HEK293T (cell line): ENCODE measurements at places on chromosomes 6 and 20.

- no peak for DNase-seq
Measured at GRCh38 chr20:53891306-53891894, 179.0 kb downstream of the BCAS1 start.

GRCh38 chr20:31516651-31517050 is 2.4 kb downstream of the HM13 start:
- no peak for DNase-seq

GRCh38 chr6:22068561-22069305 is 228.1 kb downstream of the PRL start:
- DNase-seq, result no peak

GRCh38 chr6:80472271-80472670 is 365.8 kb downstream of the BCKDHB start:
- no peak for DNase-seq

DNA sequence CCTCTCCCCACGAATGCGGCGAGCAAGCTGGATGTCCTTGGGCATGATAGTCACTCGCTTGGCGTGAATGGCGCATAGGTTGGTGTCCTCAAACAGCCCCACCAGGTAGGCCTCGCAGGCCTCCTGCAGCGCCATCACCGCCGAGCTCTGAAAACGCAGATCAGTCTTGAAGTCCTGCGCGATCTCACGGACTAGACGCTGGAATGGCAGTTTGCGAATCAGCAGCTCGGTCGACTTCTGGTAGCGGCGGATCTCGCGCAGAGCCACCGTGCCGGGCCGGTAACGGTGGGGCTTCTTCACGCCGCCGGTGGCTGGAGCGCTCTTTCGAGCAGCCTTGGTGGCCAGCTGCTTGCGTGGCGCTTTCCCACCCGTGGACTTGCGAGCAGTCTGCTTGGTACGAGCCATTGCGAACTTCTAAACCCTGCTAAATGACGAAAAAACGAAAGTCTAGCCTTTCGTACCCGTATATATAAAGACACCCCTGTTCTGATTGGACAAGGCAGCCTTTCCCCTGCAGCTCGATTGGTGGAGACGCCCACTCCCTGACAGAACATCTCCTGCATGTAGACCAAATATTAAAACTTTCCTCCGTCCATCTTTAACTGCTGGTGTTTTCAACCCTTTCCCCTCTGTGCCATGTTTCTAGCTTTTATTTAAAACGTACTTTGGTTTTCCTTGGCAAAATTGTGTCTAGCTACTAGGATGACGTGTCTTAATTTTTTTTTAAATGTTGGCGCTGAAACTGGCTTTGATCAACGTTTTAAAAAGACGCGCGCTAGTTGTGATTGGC is 109.8 kb downstream of the HFE start:
- no peak for DNase-seq

- DNase-seq, result no peak
Measured at GRCh38 chr20:58127701-58128111, 100.7 kb downstream of the ANKRD60 start.

DNA sequence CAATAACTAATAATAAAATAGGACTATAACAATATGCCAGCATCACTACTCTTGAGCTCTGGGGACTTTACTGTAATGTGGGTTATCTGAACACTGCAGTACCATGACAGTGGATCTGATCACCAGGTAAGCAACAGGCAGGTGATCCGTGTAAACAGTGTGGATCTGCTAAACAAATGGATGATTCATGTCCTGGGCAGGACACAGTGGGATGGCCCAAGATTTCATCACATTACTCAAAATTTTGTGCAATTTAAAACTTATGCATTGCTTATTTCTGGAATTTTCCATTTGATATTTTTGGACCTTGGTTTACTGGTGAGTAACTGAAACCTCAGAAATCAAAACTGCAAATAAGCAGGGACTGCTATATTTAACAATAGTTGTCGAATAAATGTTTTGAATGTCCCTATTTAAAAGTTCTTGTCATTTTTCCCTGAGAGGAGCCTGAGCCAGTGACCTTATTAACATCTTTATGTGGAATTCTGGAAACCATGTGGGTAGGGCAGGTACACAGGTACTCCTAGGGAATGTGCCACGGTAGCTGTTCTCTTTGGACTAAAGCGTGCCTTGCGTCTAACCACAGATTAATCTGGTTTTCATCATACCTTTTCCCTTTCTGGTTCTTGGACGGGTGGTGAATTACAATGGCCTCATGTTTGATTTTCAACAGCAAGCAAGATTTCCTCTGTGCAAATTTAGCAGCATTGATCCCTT is 214.5 kb upstream of the SASH1 start:
- DNase-seq, result no peak

GRCh38 chr6:79071547-79071946 is 6.5 kb downstream of the PHIP start:
- DNase-seq, result no peak

DNA sequence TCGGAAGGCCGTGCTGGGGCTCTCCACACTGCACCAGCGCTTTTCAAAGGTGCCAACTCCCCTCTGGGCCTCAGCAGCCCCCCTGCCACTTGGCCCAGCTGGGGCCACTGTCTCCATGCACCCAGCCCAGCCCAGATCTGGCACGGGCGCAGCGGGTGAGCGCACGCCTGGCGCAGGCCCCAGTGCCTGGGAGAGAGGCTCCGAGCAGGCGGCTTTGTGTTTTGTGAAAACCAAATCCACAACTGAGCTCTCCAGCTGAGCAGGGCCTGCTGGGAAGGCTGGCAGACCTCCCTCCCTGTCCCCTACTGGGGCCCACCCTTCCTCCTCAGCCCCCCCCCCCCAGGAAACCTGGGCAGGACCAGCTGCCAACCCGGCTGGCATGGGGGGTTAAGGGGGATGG is 17.0 kb downstream of the MDGA1 start:
- DNase-seq, result no peak

DNA sequence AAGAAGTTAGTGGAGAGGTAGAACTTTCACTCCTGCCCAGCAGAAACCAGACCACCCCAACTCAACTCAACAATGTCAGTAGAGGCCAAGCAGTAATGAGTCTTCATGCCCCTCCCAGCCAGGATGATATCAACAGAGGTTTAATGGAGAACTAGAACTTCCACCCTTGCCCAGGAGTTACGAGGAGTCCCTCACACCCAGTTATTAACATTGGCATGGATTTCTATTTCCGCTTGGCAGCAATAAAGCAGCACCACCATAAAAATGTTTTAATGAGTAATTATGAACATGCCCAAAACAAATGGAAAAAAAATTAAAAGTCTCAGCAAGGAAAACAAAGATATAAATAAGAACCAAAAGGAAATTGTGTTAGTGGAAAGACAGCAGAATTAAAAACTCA is 40.7 kb upstream of the ID4 start:
- DNase-seq, result no peak

DNA sequence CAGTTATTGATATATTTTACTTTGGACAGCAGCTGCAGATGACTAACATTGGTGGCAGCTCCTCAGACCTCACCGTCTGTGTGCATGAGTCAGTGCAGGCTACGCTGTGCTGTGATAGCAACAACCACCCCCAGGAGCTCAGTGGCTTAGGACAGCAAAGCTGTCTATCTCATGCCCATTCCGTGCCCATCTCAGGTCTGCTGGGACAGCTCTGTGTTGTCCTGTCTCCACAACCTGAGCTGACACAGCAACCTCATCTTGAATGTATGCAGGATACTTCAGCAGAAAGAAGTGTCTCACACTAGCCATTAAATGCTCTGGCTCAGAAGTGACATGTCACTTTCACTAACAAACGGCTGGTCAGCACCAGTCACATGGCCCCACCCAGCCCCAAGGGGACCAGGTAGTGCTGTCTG is 47.7 kb downstream of the BANF2 start:
- no peak for DNase-seq
